ENCODE measurements at places on chromosomes 13 and 19.

GRCh38 chr13:80339912-80340650, 845 bp downstream of the SPRY2 start:
- no peak for DNase-seq

GRCh38 chr13:98792321-98792720, 39.8 kb upstream of the SLC15A1 start:
- no peak for DNase-seq

- DNase-seq = no peak
These were observed at the start of gene LILRA2 for GRCh38 chr19:54573330-54573872. TSS of gene LILRA2 (plus strand) at chr19:54573790. CDS start at chr19:54573879, 89 bp downstream.

GRCh38 chr19:7328647-7329046, 20.1 kb upstream of the ARHGEF18 start:
- no peak for DNase-seq

GRCh38 chr13:114249077-114249476, 14.4 kb downstream of the CDC16 start:
- no peak for DNase-seq

DNA sequence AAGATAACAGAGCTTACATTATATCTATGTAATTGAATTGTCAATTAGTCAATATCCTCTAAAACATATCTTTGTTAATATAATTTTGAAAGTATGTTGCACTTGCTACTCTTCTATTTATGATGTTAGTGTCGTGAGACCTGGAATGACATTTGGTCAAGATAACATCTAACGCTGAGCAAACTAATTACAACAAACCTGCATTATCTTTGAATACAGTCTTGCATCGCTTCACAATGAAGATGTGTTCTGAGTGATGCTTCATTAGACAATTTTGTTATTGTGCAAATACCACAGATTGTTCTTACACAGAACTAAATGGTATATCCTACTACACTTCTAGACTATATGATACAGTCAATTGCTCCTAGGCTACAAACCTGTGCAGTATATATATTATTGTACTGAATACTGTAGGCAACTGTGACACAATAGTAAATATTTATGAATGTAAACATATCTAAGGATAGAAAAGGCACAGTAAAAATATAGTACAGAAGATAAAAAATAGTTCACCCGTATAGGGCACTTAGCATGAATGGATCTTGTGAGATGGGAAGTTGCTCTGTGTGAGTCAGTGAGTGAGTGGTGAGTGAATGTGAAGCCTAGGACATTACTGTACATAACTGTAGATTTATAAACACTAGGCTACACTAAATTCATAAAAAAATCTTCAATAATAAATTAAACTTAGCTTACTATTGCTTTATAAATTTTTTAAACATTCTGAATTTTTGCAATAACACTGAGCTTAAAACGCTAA, 1773.8 kb downstream of the PCDH9 start:
- no peak for DNase-seq

DNA sequence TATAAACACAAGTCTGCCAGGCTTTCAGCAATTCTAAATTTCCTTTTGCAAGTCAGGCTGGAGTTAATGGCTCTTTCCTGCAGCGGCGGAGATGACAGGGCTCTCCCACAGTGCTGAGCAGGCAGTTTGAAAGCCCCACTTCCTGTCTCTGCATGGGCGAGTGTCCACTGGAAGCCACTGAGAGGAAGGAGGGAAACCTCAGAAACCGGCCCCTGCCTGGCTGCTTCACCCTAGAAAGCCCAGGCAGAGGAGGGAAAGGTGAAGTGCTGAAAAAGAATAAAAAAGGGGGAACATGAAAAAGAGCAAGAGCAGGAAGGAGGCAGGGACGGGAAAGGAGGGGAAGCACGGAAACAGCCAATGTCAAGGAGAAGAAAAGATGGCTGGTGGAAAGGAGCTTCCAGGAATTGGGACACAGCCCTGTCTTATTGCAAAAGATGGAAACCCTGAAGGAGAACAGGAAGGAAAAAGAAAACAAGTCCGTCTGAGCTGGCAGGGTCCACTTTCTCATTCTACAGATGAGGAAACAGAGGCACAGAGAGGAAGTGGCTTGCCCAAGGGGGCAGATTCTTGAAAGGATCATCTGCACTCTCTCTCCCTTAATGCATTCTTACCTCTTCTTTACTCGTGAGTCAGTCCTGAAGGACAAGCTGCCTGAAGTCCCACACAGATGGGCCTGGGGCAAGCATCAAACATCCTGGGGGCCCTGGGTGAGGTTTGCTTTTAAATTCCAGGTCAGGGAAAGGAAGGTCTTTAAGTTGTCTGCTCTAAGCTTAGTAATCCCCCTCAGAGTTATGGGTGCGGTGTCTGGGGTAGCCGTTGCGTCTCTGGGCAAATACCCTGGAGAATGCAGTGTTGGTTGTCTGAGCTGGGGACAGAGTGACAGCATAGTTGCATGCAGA, 38.8 kb upstream of the ALOX5AP start:
- no peak for DNase-seq

DNA sequence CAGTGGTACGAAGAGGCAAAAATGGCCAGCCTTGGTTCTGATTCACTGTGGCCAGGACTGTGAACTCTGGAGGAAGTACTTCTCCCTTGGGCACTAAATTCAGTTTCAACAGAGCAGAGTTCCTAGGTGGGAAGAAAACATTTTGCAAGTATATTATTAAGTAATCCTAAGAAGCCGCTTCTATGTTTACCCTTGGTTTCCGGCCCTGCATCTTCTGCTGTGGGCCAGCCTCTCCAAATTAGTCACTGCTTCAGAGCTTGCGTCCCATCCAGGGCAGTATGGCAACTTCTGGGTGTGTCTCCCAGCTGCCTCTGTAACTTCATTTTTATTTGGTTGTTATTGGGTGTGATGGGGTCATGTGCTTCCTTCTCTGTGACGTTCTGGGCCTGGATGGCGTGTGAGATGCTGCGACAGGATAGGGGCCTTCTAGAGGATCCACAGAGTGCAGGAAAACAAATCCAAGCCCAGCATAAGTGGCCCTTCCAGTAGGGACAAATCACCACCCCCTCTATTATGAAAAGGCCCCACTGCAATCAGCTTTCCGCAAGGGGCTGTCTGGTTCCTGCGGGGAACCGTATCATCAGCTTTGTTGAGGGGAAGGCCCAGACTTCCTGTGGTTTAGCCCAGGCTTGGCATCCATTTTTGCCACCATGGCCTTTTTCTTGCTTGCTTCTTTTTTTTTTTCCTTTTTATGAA, 55.1 kb upstream of the C1QTNF9 start:
- DNase-seq = peak; percentile 50

DNA sequence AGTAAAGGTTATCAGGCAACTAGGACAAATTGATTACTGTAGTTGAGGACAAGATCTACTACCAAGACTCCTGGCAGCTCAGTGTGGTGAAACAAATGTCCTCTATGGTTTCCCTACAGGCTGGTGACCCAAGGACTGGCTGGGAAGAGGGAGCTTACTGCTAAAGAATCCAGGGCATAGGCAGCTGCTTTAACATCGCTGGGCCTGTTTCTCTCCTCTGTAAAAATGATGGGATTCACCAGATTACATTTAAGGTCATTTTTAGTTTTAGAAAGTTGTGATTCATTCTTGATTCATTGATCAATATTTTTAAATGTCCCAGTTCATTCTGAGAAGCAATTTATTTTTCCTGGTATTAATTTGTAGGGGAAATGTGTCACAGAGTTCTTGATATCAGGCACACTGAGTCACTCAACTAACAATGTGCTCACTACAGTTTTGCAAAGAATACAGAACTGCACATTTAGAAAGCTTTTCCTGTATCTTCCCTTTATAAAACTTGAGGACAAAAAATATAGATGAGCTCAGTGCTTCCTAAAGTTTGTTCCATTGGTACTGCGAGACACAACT, 19.6 kb upstream of the FAM124A start:
- no peak for DNase-seq

DNA sequence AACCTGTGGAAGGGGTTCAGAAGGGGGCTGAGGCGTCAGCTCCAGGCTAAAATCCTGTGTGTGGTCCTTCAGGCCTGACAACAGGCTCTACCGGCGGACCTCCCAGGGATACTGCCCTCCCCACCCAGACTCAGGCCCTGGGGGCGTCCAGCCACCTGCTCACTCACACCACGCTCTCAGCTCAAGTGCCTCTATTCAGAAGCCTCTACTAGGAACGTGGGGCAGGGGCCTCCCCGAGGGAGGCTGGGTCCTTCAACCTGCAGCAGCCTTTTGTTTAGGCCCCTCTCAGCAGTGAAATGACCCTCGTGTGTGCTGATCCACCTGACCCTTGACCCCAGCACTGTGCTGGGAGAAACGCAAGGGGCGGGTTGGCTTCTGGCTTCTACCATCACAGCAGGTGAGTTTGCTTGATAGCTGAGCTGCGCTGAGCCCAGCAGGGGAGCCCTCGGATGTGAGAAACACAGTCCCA, 10.6 kb downstream of the PLPP2 start:
- no peak for DNase-seq

- no peak for DNase-seq
These were observed 188.5 kb downstream of the FOXO1 start for GRCh38 chr13:40477623-40478608.

All from activated T-cell treated with anti-CD3 and anti-CD28 coated beads, Interleukin-2, amount 50 U/mL, for 4 hours (primary cell).